ENCODE measurements at places on chromosomes 6 and 20.

- DNase-seq: peak; percentile 86
Observed at GRCh38 chr6:36442671-36443470, at the start of the genes KCTD20 and PXT1. TSS of gene KCTD20 (plus strand) at chr6:36443000. CDS start at chr6:36470098, 27,098 bp downstream. TSS of gene PXT1 (minus strand) at chr6:36442854. CDS start at chr6:36426082, 16,772 bp downstream.

GRCh38 chr20:36880741-36881250, 4.9 kb downstream of the TLDC2 start:
- DNase-seq: no peak

GRCh38 chr6:105573556-105573955, 170.7 kb upstream of the PREP start:
- DNase-seq: no peak

DNA sequence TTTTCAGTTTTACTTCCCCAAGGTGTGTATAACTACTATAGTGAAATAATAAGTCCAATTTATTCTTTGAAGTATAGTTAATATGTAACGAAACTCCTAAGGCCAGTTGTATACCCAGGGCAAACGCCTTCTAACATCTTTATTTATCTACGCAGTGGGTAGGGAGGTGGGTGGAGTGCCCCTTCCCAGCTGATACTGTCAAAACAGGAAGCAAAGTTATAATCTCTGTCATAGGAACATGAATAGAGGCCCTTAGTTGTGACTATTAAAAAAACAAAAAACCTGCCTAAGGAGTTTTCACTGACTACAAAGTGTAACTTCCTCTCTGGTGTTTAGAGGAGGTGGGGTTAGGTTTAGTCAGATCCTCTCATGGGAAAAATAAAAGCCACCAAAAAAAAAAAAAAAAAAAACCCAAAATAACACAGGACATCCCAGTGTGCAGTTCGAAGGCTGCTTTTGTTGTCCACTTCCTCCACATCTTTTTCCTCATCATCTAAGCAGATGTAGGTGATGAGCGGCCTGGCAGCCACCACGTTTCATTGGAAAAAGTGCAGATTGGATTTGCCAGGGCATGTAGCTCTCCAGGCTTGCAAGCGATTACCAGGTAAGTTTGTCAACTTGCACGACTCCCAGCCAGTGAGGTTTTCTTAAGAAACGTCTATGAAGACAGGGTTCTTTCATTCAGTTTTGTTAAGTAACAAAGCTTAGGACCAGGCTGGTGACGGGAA, 58.7 kb downstream of the UTRN start:
- DNase-seq: peak; percentile 80

DNA sequence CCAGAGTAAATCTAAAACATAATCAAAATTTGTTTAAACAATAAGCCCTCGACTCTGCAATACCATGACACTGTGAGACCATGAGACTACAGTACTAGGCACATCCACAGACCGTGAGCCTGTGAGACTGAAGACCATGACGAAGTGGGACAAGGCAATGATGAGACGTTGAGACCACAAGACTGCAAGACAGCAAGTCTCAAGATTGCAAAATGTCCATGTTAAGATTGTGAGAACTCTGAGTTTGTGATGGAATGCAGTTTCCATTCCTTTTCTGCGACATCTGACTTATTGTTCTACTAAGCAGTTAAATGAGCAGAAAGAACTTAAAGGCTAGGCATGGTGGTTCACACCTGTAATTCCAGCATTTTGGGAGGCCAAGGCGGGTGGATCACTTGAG, 102.1 kb upstream of the PHACTR1 start:
- no peak for DNase-seq

- no peak for DNase-seq
Observed at GRCh38 chr6:90656325-90656724, 69.5 kb upstream of the MAP3K7 start.

- no peak for DNase-seq
Observed at GRCh38 chr6:107574856-107575255, 84.9 kb downstream of the SOBP start.

DNA sequence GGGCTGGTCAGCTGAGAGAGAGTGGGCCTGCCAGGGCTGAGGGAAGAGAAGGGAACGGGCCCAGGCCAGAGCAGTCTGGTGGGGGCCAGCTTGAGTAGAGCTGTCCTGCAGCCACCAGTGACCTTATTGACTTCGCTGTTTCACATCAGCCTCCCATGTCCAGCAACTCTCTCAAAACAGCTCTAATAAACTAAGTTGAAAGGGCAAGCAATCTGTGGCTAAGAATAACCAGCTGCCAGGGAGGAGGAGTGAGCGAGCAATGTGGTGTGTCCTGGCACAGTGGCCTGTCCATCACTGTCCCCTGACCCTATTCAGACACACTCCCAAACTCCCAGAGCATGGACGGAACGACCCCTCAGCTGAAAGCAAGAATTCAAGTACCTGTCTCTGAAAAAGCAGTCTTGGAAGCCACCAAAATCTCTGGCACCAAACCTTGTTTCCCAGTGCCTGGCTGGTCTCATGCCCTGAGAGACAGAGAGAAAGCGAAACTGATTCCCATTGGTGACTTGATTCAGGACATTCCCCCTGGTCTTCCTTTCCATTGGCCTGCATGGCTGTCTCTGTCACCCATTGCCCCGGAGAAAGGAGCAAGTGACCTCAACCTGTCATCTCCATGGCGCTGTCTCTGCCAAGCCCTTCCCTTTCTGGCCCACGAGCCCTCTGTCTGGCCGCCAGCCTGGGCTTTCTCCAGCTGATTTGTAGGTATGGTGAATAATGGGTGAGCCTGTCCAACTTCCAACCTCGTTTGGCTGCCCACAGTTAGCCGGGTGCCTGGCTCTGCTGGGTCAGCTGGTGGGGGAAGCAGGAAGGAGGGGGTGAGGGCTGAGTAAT, at the start of gene DDO:
Gene DDO, minus strand, starts transcription at position 490 of the 831 bp plus-strand sequence. CDS start 2,113 bp downstream, outside the sequence.
- DNase-seq: no peak

DNA sequence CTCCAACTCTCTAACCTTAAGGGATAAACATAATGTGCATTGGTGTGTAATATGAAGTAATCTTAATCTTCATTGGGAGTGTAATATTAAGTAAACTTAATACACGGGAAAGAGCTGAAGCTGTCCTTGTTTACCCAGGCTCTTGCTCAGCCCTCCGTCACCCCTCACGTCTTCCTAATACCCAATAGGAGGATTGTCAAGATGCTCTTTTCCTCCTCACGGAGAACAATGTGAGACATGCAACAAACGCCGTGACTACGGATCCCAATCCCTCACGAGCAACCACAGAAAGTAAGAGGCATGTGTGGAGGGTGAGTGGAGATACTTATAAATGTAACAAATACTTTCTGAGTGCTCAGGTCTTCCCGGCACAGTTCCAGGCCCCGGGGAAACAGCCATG, 11.0 kb downstream of the KIF16B start:
- DNase-seq: no peak

GRCh38 chr6:139648430-139649000, 274.1 kb upstream of the CITED2 start:
- no peak for DNase-seq

DNA sequence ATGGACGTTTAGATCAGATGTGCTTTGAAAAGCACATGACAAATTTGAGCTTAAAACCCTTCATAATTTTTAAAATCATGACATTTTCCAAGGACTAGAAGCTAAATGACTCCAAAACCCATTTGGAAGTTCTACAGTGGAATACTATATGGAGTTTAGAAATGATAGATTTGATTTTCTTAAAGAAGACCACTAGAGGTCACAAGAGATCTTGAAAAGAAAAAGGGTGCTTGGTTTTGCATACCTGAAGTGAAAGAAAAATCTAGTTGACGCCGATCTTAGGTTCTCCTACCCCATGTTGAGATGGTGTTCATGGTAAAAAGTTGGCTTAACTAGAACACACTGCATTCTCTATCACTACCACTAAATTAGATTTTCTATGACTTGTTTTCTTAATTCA, 31.5 kb downstream of the CFAP61 start:
- DNase-seq: peak; percentile 44

DNA sequence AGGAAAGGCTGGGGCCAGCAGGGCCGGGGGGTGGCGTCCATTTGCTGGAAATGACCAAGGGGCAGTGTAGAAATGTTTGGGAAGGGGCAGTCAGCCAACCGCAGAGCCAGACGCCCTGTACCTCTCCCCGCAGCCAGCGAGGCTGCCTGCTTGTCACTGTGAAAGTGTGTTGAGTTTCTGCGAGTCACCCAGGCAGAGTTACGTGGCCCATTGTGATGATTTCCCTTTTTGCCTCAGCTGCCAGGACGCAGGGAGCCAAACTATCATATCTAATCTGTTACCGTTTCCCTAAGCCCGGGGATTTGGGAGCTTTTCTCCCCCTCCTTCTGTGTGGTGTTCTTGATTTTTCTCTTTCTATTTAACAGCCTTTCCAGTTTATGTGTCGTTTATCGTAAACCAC, 67.9 kb upstream of the STX16 start:
- DNase-seq: no peak

DNA sequence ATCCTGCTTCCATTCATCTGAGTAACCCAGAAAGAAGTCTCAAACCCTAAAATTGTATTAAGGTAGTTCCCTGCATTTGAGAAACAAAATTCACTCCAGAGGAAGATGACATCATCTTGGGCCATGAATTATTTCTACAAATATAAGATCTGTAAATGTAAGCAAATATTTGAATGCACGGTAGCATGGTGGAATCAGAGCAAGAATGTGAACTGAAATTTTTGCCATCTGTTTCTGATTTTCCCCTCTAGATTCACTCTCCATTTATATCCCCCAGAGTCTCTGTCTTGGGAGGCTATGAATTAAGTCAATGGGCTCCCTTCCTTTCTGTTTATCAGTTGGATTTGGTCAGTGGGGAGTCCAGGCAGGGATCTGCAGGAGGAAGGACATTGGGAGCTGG, 5.8 kb upstream of the MAP3K5 start:
- no peak for DNase-seq

DNA sequence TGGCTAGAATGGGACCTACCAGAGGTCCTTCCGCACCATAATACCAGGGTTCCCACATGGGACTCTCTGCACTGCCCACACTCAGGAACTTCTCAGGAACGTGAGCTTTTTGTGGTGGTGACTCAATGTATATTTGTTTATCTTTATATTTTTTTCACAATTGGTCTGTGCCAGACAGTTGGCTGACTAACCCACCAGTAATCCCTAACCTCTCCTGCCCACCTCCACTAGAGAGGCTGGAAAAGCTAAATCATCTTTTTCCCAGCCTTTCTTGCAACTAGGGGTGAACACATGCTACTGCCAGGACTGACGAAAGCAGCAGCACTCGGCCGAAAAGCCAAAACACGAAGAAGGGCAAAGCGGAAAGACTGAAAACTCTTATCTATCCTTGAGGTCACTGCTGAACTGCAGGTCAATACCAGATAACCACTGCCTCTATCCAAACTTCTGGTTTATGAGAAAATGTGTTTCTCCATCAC, 112.9 kb downstream of the TRERF1 start:
- no peak for DNase-seq

DNA sequence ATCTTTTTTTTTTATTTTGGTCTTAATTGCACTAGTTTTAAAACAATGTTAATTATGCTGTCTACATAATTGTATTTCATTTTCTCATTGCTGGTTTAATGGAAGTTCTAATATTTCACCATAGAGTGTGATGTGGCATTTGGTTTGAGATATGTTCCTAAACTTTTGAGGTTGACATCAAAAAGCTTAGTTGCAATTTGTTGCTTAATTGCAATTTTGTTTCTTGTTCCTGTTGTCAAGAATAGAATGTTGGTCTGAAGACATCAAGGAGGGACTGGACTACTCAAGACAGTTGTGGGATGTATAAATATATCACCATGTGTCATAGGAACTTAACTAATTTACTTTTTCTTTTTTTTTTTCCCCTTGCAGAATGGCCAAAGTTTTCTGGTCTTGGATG, 12.5 kb downstream of the HSF2 start:
- no peak for DNase-seq

DNA sequence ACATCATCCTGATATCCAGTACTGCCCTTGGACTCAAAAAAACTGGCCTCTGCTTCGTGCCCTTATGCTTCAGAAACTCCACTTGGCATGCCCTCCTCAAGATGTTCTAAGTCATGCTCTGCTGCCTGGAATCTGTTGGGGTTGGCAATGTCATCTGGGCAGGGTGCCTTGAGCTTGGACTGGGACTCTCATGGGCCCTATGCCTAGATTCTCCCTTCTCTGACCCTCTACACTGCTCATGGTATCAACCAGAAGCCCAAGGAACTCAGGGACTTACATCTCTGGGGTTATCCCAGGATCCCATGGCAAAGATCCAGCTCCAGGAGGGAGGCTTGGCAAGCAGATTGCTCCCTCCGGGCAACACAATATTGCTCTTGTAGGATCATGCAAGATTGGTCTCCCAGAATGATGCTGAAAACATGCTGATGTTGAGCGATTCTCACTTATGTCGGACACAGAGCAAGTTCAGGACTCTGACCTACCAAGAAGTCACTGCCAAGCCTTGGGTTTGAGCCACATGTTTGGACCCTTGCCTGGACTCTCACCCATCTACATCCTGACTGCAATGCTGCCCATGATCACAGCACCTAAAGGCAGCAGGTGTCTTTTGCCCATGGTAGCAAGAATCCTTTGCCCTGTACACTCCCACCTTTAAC, 88.8 kb downstream of the ADAT2 start:
- no peak for DNase-seq

- DNase-seq: no peak
Observed at GRCh38 chr6:133759524-133759923, 129.4 kb upstream of the TCF21 start.

DNA sequence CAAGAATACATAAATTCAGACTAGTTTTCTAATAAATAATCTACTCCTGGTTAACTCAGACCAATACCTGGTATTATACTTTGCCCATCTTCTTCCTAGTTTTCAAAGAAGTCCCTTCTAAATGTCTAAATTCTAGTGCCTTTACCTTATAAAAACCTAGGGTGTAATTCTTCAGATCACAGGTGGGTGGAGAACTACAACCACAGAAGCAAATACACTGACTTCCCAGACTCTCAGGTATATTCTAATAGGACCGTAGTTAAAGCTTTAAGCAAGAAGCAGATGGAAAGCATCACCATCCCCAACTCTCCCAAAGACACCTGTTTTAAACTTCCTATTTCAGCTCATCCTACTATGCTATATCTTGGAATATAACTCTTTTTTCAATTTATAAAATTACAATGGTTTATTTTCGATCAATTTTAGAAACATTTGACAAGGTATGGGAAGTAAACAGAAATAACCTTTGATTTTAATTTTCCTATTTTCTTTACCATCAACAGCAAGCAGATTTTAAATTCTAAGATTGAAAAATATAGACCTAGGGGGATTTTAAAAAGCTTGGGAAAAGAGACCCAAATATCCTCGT, 15.8 kb downstream of the MAN1A1 start:
- peak; percentile 51 for DNase-seq

- peak; percentile 4 for DNase-seq
Observed at GRCh38 chr6:32472781-32473375, 33.2 kb downstream of the HLA-DRA start.

GRCh38 chr6:44275749-44276648, 5.7 kb downstream of the TMEM151B start:
- no peak for DNase-seq

GRCh38 chr20:18506744-18507143, 996 bp upstream of the SEC23B start:
- no peak for DNase-seq

GRCh38 chr6:168225471-168225911, 94.1 kb downstream of the DACT2 start:
- DNase-seq: no peak

- no peak for DNase-seq
Observed at GRCh38 chr20:48787861-48788375, 39.9 kb downstream of the PREX1 start.
